ENCODE measurements at places on chromosomes 5 and 9.

GRCh38 chr9:126703866-126704156 lies 90.1 kb downstream of the LMX1B start:
- DNase-seq, result no peak

GRCh38 chr5:168291964-168292785 lies 730 bp downstream of the WWC1 start:
- DNase-seq, result no peak

GRCh38 chr9:73143711-73144328 lies 7.8 kb upstream of the ANXA1 start:
- no peak for DNase-seq

- no peak for DNase-seq
These were observed 21.1 kb upstream of the SPTLC1 start for GRCh38 chr9:92136184-92136858.

DNA sequence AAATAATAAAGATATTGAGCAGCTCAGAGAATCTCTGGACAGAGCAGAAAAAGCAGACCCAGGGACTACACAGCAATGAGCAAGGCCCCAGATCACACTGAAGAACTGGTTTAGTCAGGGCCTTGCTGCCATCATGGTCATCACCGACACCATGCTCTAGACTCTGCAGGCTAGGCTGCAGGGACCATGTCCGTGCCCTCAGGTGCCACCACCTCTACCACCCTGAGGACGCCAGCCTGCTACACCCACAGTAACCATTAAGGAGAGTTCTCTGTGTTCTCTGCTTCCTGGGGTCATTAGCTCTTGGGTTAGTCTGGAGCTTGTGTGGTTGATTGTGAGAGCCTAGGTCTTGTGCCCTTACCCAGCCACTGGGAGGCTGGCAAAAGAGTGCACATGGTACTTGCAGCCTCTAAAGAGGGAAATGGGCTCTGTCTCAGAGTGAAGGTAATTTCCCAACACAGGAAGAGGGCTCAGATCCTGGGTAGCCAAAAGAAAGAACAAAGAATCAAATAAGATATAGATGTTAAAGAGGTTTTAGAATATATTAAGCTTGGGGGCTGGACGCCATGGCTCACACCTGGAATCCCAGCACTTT lies 31.9 kb upstream of the JADE2 start:
- no peak for DNase-seq

DNA sequence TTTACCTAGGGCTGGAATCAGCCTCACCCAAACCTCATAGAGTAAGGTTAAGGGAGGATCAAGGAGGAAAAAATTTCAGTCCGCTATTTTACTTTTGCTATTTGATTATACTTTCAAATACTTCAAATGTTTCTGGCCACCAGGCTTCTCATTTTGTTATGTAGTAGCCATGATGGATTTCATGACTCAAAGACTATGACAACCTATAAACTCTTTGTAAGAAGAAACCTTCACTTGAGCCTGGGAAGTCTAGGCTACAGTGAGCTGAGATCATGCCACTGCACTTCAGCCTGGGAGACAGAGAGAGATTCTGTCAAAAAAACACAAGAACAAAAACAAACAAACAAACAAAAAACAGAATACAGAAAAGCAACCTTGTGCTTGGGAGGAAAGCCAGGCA lies 293.6 kb upstream of the TNC start:
- DNase-seq, result no peak

- DNase-seq, result no peak
These were observed 376.0 kb upstream of the PAPPA start for GRCh38 chr9:115777610-115778009.

DNA sequence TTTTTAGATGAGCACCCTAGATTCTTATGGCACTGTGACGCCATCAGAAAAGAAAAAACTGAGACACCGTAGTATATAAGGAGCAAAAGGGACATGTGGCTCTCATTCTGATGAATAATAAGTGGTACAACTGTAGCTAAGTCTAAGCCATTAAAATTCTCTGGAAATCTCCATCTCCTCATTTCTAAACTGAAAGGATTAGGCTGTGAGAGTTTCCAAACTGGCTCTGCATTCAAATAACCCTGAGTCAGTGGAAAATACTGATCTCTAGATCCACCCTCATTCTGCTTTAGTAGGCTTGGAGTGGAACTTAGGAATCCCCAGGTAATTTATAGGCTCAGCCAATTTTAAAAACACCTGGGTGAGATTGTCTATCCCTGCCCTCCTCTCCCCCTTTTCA lies 28.5 kb downstream of the PTAR1 start:
- DNase-seq, result no peak

GRCh38 chr5:123000731-123001130 lies 35.8 kb downstream of the PPIC start:
- no peak for DNase-seq

- DNase-seq, result no peak
These were observed 388.0 kb upstream of the ZNF608 start for GRCh38 chr5:125134216-125135081.

DNA sequence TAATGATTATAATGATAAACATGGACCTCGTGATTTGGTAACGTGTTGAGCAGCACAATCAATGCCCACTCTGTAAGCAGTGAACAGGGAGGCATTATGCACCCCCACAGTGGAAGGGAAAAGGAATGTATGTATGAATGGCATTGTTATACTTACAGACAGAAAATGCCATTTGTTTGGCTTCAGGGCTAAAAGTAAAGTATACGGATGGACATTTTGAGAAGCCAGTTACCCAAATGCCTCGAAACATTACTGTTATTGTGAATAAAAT lies 260.2 kb upstream of the PPP1R2B start:
- no peak for DNase-seq

DNA sequence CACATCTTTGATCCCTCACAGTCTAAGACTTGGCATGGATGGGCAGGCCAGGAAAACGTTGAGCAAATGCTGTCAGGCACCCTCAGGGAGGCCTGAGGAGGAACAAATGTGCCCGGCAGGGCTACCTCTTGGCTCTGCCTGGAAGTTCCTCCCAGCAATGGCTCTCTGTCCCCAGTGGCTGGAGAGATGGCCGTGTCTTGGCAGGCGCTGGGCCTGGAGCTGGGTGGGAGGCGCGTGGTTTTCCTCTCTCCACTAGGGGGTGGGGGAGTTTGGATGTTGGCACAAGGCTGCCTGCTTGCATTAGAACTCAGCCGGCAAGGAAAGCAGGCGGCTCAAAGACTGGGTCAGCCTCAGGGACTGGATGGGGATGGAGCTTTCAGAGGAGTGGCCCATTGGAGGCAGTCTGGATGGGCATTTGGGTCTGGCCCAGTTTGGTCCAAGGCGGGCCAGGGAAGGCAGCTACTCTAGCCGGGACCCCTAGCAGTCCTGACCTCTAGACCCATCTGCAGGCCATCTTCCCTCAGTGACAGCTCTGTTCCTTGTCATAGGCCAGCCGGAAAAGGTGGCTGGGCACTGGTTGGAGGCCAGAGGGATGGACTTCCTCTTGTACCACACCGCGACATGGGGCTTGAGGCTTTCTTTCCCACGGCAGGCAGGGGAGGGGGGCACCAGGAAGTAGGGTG lies 68.2 kb upstream of the STC2 start:
- DNase-seq, result no peak

DNA sequence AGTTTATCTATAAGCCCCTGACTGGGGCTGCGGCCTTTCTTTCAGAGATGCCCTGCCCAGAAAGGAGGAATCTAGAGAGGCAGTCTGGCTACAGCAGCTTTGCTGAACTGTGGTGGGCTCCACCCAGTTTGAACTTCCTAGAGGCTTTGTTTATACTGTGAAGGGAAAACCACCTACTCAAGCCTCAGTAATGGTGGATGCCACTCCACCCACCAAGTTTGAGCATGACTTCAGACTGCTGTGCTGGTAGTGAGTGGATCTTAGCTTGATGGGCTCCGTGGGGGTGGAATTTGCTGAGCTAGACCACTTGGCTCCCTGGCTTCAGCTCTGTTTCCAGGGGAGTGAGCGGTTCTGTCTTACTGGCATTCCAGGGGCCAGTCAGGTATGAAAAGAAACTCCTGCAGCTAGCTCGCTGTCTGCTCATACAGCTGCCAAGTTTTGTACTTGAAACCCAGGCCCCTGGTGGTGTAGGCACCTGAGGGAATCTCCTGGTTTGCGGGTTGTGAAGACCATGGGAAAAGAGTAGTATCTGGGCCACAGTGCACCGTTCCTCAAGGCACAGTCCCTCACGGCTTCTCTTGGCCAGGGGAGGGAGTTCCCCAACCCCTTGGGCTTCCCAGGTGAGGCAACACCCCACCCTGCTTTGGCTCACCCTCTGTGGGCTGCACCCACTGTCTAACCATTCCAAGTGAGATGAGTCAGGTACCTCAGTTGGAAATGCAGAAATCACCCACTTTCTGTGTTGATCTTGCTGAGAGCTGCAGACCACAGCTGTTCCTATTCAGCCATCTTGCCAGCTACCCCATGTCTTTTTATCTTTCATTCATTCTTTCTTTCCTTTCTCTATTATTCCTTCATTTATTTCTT lies 211.8 kb upstream of the C9orf72 start:
- DNase-seq, result no peak

GRCh38 chr5:93789173-93790067 lies 48.0 kb upstream of the POU5F2 start:
- DNase-seq, result no peak

DNA sequence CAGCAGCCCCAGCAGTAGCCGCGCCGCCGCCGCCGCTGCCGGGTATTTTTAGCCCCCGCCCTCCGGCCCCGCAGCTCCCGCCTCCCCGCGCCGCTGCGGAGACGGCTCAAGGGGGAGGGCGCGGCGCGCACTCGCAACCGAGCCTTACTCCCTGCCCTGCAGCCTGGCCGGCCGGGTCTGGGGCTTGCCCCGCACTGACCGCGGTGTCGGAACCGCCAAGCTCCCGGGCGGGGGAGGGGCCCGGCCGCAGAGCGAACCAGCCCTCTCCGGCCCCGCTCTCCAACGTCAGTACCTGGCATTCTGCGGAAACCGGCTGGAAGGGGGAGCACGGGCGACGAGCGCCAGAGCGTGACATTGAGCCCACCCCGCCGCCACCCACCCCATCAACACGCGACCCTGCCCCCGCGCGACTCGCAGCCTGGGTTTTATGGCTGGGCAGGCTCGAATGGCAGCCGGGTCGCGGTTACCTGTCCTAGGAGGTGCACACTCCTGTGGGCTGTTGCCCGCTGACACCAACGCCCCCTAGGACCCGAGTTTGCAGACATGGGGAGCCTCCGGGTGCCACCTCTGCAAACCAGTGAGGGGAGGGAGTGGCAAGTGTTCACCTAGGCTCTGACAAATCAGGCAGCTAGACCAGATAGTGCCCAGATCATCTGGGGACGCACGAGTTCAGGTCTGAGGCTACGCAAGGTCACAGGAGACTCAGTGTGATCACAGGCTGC lies at the start of gene ACSL6:
Gene ACSL6 (minus strand): TSS at position 37 of the 722 bp plus-strand sequence. CDS start 105 bp downstream, outside the sequence.
- no peak for DNase-seq

- no peak for DNase-seq
These were observed 17.2 kb upstream of the PRR16 start for GRCh38 chr5:120446901-120447300.

DNA sequence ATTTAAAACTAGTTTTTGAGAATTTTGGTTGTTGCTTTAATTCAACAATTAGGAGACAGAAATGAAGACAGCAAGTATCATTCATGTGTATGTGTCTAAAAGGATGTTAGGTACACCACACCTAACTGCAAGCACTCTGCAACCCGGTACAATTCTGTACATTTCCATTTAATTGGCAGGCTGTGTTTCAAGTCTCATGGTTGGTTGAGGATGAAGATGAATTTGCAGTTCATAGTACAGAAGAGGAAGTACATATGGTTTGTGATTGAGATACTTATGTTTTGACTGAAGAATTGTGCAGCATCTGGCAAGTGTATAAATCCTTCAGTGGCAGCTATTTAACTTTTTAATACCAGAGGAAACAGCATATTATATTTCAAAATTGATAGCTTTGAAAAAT lies 628.7 kb upstream of the ZNF608 start:
- no peak for DNase-seq

GRCh38 chr5:169098331-169099121 lies 202.4 kb downstream of the SLIT3 start:
- no peak for DNase-seq

DNA sequence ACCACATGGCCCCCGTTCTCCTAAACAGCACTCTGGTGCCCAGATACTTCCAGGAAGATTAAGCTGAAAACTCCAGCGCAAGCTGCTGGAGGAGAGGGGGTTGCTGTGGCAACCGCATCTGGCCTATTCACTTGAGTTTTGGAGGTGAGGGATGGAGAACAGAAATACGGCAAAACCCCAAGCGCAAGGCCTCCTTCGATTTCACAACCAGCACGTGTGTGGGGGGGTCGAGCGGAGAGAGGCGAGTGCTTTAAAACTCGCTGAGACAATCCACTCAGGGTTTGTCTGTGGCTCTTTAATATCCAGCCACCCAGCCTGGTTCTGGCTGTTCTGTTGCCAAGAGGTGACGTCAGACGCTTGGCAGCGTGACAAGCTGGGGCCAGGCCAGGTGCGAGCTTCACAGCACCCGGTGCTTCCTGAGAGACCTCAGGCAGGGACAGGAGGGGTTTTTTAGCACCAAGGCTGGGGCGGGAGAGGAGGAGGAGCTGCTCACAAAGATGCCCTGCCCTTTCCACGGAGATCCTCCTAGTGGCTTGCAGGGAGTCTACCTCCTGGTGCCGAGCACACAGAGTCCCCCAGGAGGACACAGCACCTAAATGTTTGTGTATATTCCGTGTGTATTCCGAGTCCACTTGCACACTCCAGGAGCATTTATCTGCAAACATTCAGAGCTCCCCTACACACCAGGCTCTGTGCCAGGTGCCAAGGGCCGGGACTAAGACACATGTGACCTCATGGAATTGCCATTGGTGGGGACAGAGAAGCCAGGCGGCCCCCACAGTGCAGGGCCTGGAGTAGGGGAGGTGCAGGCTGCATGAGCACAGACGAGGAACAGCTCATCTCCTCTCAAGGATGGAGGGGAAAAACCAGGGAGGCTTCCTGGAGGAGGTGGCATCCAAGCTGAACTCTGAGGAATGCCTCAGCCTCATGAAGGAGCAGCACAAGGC lies 194.6 kb downstream of the OLFM1 start:
- DNase-seq, result no peak

DNA sequence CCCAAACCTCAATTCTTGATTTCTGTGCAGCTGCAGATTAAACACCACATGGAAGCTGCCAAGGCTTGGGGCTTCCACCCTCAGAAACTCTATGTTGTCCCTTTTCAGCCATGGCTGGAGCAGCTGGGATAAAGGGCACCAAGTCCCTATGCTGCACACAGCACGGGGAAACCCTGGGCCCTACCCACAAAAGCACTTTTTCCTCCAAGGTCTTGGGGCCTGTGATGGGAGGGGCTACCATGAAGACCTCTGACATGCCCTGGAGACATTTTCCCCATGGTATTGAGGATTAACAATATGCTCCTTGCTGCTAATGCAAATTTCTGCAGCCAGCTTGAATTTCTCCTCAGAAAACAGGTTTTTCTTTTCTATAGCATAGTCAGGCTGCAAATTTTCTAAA lies 41.8 kb upstream of the CDH9 start:
- DNase-seq, result no peak

DNA sequence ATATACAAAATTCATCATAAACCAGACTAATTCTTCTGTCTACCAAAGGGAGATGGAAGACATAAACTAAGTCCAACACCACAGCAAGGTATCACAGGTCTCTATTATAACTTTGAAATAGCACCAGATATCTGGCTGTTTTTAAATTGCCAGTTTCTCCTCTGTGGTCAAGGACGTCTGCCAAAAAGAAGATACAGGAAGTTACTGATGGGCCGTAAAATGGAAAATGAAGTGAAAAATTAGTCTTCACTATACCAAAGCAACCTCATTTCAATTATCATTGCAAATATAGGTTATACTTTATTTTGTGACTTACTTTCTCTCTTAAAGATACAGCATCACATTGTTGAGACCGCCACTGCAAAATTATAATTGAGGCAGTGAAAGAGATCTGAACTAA lies 225.5 kb downstream of the NDUFS4 start:
- DNase-seq, result no peak

GRCh38 chr5:168291342-168291963 lies at the start of gene WWC1:
TSS of gene WWC1 (plus strand) at chr5:168291645. CDS start at chr5:168292153, 508 bp downstream.
- no peak for DNase-seq
